NT2/D1 (cell line): ENCODE measurements at places on chromosomes 16 and 17.

GRCh38 chr16:27242398-27242797 is 26.2 kb downstream of the NSMCE1 start:
- no peak for DNase-seq

DNA sequence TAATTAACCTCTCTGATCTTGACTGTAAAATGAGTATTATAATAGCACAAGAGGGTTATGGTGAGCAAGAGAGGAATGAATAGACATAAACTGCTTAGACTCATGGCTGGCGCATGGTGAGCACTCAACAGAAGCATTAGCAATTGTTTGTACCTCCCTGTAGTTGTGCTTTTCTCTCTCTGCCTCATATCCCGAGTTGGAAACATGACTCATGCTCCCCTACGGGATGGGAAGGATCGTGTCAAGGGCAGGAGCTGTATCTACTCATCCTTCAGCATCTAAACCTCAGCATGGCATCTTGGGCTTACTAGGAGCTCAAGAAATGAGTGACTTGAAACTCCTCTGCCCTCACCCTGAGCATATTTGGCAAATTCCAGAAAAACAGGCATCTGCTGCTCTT is 299.6 kb downstream of the MAP2K4 start:
- no peak for DNase-seq

DNA sequence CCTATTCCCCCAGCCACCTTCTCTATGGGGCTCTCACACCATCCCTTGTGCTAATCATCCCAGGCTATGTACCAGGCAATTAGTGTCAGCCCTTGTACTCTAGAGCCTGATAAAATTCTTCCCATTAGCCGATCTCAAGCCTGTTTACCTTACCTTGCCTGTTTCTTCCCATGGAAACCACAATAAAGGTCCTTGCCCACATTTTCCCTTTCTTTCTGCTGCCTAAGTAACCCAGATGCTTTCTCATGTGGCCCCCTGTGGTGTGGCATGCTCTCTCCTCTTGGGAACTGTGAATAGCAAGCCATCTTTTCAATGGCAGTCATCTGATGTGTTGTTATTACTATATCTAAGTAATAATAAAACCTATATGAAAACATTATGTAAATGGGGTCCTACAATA is 265.8 kb upstream of the ELAC2 start:
- DNase-seq: peak; percentile 44

GRCh38 chr17:59558953-59559352 is 6.5 kb upstream of the DHX40 start:
- no peak for DNase-seq

DNA sequence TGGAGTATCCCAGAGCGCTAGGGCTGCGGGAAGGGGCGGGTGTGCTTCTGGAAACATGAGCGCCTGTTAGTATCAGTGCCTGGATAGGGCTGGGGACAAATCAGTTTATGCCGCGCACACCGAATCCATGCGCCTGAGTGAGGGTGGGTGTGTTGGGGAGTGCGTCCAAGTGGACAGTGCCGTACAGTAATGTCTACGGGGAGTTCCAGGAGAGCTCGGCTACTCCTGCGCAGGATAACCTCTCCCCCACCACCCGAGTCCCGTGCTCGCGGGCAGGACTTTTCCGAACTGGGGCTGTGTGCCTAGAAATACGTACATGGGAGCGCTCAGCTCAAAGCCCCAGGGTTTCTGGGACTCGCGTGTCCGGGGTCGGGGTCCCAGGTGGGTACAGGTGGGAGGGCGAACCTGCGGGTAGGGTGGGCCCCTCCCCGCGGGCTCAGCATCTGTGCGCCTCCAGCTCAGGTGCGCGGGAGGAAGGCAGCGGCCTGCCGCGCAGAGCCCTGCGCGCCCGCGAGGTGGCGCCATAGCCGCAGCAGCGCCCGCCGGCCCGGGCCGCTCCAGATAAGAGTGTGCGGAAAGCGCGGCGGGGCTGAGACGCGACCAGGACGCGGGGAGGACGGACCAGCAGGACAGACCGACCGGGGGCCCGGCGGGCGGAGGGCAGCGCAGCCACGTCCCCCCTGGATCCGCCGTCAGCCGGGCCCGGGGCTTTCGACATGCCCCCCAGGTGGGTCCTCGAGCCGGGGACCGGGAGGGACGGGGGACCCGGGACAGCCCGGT is at the start of gene HIC1:
TSS of gene HIC1 (plus strand) at position 592 of the 780 bp plus-strand sequence. CDS start 1,588 bp downstream, outside the sequence.
- DNase-seq: no peak

DNA sequence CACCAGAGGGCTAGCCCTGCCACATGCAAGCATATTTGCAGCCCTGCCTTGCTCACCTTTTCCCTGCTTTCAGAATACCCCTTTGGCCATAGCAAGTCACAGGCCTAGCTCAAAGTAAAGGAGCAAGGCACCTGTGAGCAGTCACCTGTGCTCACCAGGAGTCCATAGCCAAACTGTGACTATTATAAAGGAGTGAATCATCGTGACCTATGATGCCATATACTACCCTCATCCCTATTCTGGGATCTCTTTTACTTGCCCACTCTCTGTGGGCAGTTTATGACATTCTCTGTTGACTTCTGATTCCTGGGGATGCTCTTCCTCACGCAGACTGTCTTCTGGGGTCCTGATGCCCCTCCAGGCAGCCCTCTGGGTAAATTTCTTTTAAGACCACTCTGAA is 200.5 kb upstream of the NLRP1 start:
- no peak for DNase-seq

DNA sequence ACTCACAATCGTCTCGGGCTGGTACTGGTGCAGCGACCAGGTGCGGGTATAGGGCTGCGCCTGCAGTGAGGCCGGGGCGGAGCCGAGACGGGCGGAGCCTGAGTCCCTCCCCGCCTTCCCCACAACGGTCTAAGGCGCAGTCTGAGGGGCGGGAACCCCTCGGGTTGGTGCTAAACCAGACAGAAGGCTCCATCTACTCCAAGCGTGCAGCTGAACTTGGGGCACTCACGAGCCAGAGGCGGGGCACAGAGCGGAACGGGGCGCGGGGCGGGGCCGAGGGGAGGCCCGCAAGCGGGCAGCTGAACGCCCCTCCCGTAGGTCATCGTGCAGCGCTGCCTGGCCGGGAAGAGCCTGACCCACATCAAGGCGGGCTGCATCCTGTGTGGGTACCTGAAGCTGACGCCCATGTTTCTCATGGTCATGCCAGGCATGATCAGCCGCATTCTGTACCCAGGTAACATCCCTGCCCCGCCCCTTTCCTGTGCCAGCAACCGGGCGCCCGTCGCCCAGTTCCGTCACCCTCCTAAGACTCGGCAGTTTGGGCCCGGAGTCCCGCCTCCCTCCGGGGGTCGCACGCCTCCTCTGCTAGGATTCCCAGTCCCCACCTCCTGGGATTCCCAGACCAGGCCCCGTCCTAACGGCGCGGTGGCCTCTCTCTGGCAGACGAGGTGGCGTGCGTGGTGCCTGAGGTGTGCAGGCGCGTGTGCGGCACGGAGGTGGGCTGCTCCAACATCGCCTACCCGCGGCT is 5.0 kb downstream of the SLC5A2 start:
- DNase-seq: no peak

- DNase-seq: no peak
Measured at GRCh38 chr17:42389899-42390298, 1.7 kb upstream of the STAT3 start.

DNA sequence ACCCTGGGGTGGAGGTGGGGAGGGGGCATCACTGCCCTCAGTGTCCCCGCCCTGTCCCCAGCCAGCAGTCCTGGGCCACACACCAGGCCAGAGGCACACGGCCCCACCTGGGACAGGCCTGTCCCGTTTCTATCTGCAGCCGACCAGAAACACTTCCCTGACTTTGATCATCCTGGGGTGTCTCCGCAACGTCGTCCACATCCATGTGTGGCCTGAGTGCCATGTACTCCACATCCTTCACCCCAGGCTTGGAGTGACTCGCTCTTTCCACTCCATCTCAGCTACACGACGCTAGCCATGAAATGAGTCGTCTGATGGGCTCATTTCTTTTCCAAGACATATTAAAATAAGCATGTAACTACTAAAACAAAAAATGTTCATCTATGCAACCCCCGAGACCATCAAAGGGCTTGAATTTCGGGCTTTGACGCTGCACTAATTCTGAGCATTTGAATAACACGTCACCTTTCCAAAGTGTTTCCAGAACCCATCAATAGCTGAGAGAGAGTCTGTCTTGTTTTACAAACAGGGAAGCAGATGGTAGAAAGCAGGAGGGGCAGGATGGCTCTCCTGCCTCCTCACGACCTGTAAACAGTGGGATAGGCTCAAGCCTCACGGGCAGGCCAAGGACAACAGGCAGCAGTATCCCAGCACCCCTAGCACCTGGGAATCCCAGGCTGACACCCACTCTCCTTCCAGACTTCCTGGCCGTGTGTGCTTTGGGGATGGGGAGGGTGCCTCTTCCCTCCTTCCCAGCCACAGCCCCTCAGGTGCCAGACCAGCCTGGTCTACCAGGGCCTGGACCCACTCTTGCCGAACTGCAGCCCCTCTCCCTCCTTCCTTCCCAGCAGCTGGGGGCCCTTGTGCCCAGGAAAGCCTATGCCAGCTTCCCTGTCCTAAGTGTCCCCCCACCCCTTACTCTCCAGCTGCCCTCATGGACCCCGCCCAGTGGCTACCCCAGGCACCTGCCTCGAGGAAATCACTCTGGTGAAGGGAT is 20.0 kb upstream of the RASD1 start:
- DNase-seq: no peak

- no peak for DNase-seq
Measured at GRCh38 chr17:71919896-71920295, 200.9 kb upstream of the SOX9 start.

- DNase-seq: no peak
Measured at GRCh38 chr16:70689035-70689969, 3.4 kb upstream of the MTSS2 start.

- no peak for DNase-seq
Measured at GRCh38 chr17:42246515-42246914, 29.7 kb downstream of the STAT5B start.

DNA sequence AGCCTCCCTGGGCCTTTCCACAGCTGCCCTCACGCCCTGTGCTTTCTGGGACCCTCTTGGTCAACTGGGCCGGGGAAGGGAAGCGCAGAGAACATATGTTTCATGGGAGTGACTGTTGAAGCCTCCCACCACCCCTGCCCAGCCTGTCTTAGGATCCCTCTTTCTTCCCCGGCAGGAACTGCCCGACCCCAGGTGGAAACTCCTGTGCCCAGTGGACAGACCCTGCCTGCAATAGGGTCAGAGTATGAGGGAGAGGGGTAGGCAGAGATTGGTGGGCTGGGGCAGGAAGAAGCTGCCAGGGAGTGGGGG is 10.5 kb downstream of the HEXIM2 start:
- DNase-seq: no peak

- DNase-seq: no peak
Measured at GRCh38 chr17:77054936-77055335, 85.8 kb upstream of the SEC14L1 start.

DNA sequence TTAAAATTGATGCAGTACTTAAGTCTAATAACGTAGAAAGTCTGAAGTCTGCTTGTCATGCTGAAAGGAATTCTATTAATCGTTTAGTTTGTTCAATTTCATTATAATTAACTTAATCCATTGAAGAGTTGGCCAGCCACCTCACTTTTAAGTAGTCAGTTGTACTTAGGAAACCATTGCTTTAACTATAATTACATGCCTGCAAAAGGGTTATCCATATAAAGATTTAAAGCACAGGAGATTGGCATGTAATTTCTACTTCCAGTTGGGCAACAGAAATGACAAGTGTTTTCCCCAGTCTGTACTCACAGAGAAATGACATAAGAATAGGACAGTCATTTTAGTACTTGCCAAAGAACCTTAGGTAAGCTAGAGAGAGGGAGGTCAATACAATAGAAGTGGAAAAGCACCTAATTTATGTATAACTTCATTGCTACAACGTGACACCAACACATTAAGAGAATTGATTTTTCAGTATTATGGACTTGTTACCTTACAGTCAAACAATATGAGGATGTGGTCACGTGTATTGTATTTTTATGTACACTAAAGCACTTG is 3.7 kb upstream of the USP32 start:
- no peak for DNase-seq

- no peak for DNase-seq
Measured at GRCh38 chr16:11076259-11077018, 132.1 kb downstream of the CLEC16A start.

GRCh38 chr16:1178295-1178910 is 25.5 kb downstream of the CACNA1H start:
- DNase-seq: no peak

DNA sequence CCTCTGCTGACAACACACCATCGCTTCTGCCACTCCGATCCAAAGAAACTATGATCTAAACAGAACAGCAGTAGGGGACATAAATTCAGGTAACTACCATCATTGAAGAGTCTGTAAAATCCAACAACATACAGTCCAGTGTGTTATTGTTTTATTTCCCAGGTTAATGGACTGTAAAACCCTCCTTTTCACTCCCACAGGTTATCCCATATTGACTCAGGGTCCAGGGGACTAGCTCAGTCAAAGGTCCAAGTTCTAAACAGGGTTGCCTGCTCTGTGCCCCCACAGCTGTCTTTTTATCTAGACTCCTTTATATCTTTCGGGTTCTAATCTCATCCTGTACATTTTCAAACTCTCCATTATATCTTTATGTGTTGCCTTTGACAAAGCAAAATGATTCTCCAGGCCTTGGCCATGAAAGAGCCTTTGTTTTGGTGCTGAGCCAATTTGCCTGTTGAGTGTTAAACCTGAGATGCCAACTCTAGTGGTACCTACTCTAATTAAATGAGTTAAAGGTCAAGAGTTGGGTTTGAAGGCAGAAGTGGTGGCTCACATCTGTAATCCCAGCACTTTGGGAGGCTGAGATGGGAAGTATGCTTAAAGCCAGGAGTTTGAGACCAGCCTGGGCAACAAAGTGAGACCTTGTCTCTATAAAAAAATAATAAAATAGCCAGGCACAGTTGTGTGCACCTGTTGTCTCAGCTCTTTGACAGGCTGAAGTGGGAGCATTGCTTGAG is 80.5 kb downstream of the SNX11 start:
- no peak for DNase-seq

DNA sequence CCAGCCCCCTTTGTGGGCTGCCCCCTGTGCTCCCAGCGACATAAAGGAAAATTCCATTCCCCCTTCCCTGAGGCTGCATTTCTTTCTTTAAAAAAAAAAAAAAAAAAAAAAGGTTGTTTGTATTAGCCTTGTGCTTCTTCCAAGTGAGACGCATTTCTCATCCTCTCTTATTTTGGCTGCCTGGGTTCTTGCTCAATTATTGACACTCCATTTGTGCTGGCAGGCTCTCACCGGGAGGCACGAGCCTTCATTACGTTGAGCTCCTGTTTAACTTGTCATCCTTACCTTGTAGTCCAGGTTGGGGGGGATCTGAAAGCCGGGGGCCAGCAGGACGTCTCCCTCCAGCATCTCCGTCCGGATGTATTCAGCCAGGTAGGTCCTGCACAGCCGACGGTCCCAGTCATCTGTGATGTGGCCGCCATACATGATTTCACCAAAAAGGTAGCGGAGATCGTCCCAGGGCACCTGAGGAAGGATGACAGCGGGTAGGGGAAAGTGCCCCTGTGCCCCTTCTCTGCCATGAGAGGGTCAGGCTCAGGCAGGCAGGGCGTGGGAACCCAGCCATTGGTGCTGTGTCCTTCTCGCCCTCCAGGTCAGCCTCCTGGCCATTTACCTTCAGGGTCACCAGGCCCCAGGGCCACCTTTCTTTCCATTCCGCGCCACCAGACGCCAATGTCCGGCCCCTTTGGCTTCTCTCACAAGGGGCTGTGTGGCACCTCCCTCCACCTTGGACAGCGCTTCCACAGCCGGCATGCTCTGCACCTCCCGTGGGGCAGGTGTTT is 50.6 kb downstream of the PGS1 start:
- DNase-seq: no peak

GRCh38 chr16:68499006-68499405 is 40.1 kb upstream of the ZFP90 start:
- no peak for DNase-seq

- no peak for DNase-seq
Measured at GRCh38 chr16:50555269-50555875, 7.2 kb downstream of the NKD1 start.

- DNase-seq: no peak
Measured at GRCh38 chr16:11215935-11216556, 40.0 kb downstream of the SOCS1 start.
